ENCODE measurements at places on chromosomes 6 and 20.

- H3K4me3 ChIP-seq, result no peak overlapping the region
- no peaks in the 10 kb centered on the region for H3K36me3 ChIP-seq
- H3K27ac ChIP-seq, result no peak overlapping the region
- H3K27me3 ChIP-seq, result no peaks in the 10 kb centered on the region
Observed at GRCh38 chr6:24410622-24411021, 7.9 kb downstream of the MRS2 start.

DNA sequence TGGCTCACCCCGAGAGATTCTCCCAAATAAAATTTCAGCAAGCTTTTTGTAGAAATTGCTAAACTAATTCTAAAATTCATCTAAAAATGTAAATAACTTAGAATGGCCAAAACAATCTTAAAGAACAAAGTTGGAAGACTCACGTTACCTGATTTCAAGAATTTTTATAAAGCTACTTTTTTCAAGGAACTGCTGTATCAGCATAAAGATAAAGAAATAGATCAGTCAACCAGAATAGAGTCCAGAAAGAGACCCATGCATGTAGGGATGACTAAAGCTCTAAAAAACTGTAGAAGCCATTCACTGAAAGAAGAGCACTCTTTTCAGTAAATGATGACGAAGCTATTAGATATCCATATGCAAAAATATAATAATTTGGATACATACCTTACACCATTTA lies 652.1 kb downstream of the TBC1D32 start:
- no peaks in the 10 kb centered on the region for H3K4me1 ChIP-seq
- H3K4me3 ChIP-seq, result no peak overlapping the region
- no peak for DNase-seq
- H3K27ac ChIP-seq, result no peak overlapping the region

DNA sequence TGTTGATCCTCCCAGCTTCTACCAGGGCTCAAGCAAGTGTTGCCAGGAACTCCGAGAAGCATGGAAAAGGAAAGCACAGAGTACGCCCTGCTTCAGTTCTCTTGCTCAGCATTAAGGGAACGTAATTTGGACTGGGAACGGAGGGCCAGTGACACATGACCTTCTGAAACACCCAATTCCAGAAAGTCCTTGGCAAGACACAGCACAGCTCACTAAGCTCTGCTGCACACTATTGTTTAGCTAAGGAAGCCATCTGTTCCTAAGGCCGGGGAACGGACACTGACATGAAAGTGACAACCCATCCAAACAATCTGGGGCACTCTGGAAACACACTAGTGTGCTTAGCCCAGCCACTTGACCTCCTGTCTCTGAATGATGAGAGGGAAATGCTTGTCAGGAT lies 56.9 kb upstream of the NXT1 start:
- H3K27me3 ChIP-seq, result no peaks in the 10 kb centered on the region
- no peaks in the 10 kb centered on the region for H3K4me1 ChIP-seq
- H3K4me3 ChIP-seq, result no peak overlapping the region
- H3K36me3 ChIP-seq, result no peaks in the 10 kb centered on the region
- DNase-seq, result no peak

- H3K4me3 ChIP-seq, result no peak overlapping the region
- no peak overlapping the region for H3K27ac ChIP-seq
Observed at GRCh38 chr6:137309078-137309762, 90.0 kb upstream of the IFNGR1 start.

- H3K27me3 ChIP-seq, result no peaks in the 10 kb centered on the region
- no peaks in the 10 kb centered on the region for H3K36me3 ChIP-seq
- DNase-seq, result no peak
- H3K27ac ChIP-seq, result no peak overlapping the region
- no peak overlapping the region for H3K4me3 ChIP-seq
Observed at GRCh38 chr6:153437193-153437592, 306.1 kb upstream of the RGS17 start.

GRCh38 chr20:45128099-45128498 lies 3.8 kb upstream of the WFDC12 start:
- no peak overlapping the region for H3K27ac ChIP-seq
- no peak overlapping the region for H3K4me3 ChIP-seq
- DNase-seq, result no peak
- H3K4me1 ChIP-seq, result no peaks in the 10 kb centered on the region

DNA sequence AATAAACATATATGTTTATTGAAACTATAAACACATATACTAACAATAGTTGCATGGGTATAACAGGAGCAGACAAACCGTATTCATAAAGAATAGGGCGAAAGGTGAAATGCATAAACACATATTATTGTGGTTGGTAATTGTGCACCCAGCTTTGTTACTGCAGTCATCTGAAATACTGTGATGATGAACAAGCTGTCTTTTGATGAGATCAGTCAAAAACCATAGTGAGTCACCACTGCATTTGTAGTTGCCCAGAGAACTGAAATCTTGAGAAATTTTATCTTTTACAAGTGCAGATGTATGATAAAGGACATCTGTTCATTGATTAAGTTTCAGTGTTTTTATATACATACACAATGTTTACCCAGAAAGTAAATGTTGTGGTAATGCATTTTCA lies 133.7 kb downstream of the MYO6 start:
- no peaks in the 10 kb centered on the region for H3K4me1 ChIP-seq
- no peak overlapping the region for H3K4me3 ChIP-seq
- H3K36me3 ChIP-seq, result no peaks in the 10 kb centered on the region
- DNase-seq, result no peak
- H3K27me3 ChIP-seq, result no peaks in the 10 kb centered on the region
- no peak overlapping the region for H3K27ac ChIP-seq

DNA sequence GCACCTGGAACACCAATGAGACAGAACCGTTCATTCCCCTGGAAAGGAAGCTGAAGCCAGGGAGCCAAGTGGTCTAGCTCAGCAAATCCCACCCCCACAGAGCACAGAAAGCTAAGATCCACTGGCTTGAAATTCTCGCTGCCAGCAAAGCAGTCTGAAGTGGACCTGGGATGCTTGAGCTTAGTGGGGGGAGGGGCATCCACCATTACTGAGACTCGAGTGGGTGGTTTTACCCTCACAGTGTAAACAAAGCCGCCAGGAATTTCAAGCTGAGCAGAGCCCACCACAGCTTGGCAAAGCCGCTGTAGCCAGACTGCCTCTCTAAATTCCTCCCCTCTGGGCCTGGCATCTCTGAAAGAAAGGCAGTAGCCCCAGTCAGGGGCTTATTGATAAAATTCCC lies 53.1 kb downstream of the KIF16B start:
- H3K36me3 ChIP-seq, result no peaks in the 10 kb centered on the region
- DNase-seq, result no peak
- no peaks in the 10 kb centered on the region for H3K27me3 ChIP-seq
- H3K4me1 ChIP-seq, result no peaks in the 10 kb centered on the region

DNA sequence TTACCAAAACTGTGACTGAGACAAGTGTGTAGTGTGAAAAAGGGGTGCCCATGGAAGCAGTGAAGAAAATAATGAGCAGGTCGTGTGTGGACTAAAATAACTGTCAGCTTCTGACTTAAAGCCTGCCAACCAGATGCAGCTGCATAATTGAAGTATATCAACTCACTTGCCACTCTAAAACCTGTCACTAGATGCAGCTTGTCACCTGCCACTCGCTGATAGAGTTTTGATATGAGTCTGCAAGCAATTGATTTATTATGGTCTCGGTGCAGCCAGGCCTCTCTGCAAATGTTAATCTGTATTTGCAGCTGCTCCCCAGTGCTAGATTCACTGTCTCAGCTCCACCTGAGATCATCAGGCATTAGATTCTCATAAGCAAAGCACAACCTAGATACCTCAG lies 1090.0 kb upstream of the EYS start:
- no peak overlapping the region for H3K27ac ChIP-seq
- H3K27me3 ChIP-seq, result no peaks in the 10 kb centered on the region
- no peak overlapping the region for H3K4me3 ChIP-seq
- no peak for DNase-seq
- H3K4me1 ChIP-seq, result no peaks in the 10 kb centered on the region
- H3K36me3 ChIP-seq, result no peaks in the 10 kb centered on the region

DNA sequence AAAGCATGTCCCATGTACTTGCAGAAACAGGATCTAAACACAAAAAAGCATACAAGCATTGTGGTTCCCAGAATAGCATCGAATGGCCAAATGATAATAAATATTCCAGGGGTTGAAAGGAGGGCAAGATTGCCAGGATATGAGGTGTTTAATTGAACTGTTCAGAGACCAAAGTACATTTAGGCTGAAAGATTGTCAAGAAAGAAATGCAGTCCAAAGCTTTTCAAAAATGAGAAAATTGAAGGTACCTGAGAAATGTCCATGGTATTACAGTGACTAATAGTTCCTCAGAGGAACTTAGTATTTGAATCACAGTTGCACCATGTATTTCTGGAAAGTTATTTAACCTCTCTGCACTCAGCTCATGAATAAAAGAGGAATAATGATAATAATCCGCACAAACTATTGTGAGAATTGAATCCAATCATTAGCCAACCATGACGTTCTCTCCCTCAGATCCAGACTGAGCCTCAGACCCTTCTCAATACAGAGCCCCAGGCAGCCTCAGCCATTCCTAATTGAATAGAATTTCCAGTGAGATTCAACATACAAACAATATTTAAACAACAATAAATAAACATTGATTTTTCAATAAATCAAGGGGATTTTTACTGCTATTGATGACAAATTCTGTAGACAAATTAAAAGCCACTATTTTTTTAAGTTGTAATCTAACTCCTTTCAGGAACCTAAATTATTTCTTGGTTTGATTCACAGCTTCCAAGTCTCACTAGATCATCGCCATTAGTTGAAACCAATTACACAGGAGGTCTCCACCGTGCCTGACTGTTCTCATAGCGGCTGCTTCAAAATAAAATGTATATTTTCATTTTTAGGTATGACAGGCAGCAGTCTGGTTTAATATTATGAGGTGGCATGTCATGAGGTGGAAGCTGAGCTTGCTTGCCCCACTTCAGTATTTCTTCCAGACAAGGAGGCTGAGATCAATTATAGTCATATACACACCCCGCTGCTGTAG lies 144.3 kb upstream of the TENT5A start:
- H3K4me3 ChIP-seq, result no peak overlapping the region
- no peaks in the 10 kb centered on the region for H3K27me3 ChIP-seq
- H3K36me3 ChIP-seq, result no peaks in the 10 kb centered on the region
- no peaks in the 10 kb centered on the region for H3K4me1 ChIP-seq
- H3K27ac ChIP-seq, result no peak overlapping the region
- DNase-seq, result no peak

- no peaks in the 10 kb centered on the region for H3K36me3 ChIP-seq
- no peak for DNase-seq
- no peak overlapping the region for H3K27ac ChIP-seq
- no peak overlapping the region for H3K4me3 ChIP-seq
- H3K27me3 ChIP-seq, result no peaks in the 10 kb centered on the region
Observed at GRCh38 chr20:47090835-47091234, 196.2 kb downstream of the EYA2 start.

DNA sequence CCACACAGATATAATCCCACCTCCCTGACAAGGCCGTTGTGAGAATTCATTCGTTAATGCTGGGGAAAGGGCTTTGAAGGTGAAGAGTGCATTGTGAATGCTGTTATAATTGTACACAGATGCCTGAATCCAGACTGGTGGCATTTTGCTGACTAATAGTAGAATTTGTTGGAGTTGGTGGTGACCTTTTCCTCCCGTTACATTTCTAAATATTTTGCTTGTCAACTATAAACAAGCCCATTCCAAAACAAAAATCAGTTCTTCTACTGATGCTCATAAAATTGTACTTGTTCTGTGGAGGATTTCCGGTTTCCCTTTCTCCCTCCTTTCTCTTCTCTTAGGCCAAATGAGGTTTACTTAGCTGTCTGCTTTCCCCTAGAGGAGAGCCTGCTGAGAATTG lies 253.1 kb upstream of the SUPT3H start:
- H3K4me3 ChIP-seq, result no peak overlapping the region
- DNase-seq, result no peak
- H3K4me1 ChIP-seq, result no peaks in the 10 kb centered on the region
- no peaks in the 10 kb centered on the region for H3K36me3 ChIP-seq
- no peaks in the 10 kb centered on the region for H3K27me3 ChIP-seq

DNA sequence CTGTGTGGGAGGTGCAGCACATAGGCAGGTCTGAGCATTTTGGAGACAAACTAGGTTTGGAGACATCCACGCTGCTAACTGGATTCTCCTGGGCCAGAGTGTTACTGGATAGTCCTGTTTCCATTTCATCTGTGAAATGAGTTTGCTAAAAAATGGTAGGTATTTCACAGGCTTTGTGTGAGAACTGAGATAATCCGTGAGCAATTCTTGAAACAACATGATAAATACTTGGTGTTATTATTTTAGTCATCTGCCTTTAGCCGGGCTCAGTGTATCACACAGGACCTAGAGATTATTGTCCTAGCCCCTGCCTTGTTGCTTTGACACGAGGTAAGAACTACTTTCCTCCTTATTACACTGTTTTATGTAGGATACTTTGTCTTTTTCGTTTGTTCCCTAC lies 63.0 kb downstream of the PRR18 start:
- DNase-seq, result no peak
- no peaks in the 10 kb centered on the region for H3K4me1 ChIP-seq
- H3K27ac ChIP-seq, result no peak overlapping the region
- H3K27me3 ChIP-seq, result no peaks in the 10 kb centered on the region

GRCh38 chr6:743320-744096 lies 50.6 kb upstream of the EXOC2 start:
- H3K36me3 ChIP-seq, result no peaks in the 10 kb centered on the region
- no peak overlapping the region for H3K4me3 ChIP-seq
- no peak for DNase-seq
- no peaks in the 10 kb centered on the region for H3K27me3 ChIP-seq
- no peak overlapping the region for H3K27ac ChIP-seq
- H3K4me1 ChIP-seq, result no peaks in the 10 kb centered on the region
